ENCODE measurements at places on chromosomes 3 and 15.

DNA sequence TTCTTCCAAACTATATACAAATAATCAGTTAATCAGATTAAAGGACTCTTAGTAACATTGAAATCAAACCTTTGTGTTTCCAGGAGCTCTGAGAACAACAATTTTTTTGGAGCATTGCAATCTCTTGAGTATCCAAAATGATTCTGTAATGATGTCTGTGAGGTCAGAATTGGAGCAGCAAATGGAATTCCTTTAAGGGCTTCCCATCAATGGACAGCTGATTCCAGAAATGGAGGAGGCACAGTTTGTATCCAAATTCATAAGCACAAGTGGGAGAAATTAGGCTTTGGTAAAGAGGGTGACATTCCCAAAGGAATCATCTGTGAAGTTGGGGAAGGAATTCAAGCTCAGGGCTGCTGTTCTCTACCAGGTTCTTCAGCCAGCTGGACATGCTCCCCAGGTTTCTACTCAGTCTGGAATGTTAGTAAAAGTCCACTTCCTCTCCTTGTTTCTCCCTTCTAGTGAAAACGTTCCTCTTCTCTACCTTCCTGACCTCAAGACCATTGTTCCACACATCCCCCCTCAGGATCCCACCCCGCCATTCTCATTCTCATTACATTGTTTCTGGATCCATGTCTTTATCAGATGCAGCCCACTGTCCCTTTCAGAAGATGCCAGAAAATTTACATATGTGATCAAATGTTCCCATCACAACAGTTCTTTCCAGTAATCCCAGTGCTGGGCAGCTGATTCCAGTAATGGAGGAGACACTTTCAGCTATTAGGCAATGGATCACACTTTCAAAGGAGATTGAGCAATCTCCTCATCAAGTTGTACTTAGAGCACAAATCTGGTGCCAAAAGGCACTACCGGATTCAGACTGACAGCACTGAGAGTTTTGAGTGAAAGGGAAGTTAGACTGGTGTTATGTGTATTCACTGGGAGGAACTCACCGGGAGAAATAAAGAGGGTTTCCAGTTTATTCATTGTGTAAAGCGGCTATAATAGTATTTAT lies 391.3 kb upstream of the TPRG1 start:
- DNase-seq, result no peak

- DNase-seq, result no peak
Measured at GRCh38 chr3:39850716-39851032, 41.3 kb downstream of the MYRIP start.

- no peak for DNase-seq
Measured at GRCh38 chr3:192914848-192915247, 2.8 kb downstream of the MB21D2 start.

- no peak for DNase-seq
Measured at GRCh38 chr15:94239474-94239873, 8.1 kb downstream of the MCTP2 start.

Data from stimulated activated CD4-positive, alpha-beta T cell treated with anti-CD3 and anti-CD28 coated beads, TNF-alpha, amount 100 ng/mL, for 4 hours (primary cell).